ENCODE measurements at places on chromosomes 2 and 18.

DNA sequence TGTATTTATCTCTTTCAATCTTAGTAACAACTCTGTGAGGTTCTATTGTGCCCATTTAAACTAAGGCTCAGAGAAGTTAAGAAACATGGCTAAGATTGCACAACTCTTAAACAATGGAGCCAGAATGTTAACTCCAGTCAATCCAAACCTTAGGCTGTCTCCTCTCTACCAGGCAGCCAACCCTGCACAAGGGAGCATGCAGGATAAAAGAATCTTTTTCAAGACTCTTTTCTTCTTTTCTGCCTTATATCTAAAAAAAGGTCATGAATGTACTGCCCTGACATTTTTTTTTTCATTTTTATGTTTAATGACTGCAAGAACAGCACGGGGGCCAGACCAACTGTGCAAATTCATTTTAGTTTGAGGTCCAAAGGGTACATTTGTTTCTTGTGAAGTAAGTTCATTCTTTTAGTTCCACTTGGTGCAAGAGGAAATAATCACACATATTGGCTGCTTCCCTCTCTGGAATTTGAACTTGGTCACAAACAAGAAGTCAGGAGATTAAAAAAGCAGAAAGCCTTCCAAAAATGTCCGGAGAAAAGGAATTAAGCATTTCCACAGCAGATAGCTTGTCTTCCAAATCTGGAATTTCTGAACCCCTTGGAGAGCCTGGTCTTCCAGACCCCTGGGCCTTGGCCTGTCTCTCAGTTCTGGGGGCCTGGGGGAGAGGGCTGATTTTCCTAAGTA is 96.0 kb upstream of the RIOK3 start:
- DNase-seq = no peak

DNA sequence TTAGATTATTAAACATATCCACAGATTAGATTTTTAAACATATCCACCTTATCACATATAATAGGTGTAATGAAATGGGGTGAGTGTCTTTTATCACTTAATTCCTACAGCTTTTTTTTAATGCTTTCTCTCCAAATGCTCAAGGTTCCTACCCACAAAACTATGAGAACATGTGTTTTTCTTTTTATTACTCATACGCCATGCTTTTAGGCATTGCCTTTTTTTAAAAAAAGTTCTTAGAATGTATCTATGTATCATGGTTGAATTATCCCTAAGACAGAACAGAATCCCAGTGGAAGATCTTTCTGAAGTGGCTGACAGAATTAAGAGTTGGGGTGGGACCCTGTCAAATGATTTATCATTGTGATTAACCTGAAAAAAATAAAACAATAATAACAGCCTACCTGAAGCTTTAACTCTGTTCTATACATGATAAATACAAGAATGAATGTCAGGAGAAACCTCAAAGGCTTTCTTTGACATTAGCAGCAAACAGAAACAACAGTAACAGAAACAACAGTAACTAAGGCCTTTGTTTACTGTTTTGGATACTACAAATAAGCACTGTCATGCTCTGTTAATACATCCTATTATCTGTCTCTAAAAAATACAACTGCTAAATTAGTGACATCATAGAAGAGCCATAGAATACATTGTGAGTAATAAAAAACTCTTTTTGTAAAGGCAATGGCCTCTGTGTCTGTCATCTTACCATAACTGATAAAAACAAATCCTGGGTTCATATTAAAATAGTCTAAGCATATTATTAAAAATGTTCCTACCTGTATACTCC is 4.1 kb upstream of the ZNF397 start:
- no peak for DNase-seq

GRCh38 chr18:36424741-36425142 is 127.2 kb downstream of the FHOD3 start:
- no peak for DNase-seq

GRCh38 chr2:46471019-46471583 is 8.3 kb upstream of the TMEM247 start:
- no peak for DNase-seq

GRCh38 chr2:226121046-226121738 is 678.4 kb downstream of the IRS1 start:
- no peak for DNase-seq

DNA sequence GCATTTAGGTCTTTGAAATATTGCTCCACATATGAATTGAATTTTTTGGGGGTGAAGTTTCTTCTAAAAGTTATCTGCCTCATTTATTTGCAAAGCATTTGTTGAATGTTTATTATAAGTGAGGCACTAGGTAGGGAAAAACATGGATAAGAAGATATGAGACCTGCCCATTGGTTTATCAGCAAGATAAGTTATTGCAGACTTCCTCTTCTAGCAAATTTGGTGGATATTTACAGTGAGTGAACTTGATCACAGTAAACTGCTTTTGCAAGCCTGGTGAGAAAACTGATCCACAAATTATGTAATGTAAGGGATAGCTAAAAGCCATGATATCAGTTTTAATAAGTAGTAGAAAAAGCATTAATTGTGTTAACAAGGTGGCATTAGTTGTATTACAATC is 364.8 kb downstream of the SOCS6 start:
- DNase-seq = no peak

DNA sequence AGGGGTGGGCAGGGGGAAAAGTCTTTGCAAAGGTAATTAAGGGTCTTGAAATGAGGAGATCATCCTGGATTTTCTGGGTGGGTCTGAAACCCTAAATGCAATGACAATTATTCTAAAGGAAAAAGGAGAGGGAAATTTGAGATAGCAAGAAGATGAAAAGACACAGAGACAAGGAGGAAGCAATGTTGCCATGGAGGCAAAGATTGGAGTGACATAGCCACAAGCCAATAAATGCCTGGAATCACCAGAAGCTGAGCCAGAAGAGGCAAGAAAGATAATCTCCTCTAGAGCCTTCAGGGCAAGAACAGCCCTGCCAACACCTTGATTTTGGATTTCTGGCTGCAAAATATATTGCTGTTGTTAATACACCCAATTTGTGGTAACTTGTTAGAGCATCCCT is 1246.3 kb upstream of the PIK3C3 start:
- DNase-seq = no peak

DNA sequence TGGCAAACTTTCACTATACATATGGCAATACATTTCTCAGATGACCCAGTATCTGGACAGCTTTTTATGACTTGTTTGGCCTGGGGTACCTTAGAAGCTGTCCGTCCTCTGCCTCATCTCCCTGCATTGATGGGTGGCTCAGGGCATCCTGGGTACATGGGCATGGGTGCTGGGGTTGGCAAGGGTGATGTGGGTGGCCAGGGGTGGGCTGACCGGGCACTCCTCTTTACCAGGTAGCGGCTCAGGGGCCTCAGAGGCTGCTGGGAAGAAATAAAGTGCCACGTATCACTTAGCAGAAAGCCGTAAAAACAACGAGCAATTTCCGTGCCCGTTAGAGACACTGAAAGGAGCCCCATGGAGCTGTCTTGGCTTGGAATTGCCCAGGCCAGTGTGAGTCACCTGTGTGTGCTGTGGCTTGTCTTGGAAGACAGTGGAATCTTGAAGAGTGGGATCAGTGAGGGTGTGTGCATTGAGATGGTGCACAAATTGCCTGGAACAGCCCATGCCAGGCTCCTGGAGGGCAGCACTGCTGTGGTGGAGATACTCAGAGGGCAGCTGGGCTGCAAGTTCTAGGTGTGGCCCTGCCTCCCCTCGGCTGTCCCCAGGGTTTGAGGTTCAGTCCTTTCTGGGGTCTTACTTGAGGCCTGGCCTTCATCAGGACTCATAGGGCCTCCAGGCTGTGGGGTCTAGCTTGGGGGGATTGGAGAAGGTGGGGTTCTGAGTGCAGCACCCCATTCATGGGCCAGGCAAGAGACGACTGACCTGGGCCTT is 88.8 kb downstream of the FHOD3 start:
- no peak for DNase-seq

DNA sequence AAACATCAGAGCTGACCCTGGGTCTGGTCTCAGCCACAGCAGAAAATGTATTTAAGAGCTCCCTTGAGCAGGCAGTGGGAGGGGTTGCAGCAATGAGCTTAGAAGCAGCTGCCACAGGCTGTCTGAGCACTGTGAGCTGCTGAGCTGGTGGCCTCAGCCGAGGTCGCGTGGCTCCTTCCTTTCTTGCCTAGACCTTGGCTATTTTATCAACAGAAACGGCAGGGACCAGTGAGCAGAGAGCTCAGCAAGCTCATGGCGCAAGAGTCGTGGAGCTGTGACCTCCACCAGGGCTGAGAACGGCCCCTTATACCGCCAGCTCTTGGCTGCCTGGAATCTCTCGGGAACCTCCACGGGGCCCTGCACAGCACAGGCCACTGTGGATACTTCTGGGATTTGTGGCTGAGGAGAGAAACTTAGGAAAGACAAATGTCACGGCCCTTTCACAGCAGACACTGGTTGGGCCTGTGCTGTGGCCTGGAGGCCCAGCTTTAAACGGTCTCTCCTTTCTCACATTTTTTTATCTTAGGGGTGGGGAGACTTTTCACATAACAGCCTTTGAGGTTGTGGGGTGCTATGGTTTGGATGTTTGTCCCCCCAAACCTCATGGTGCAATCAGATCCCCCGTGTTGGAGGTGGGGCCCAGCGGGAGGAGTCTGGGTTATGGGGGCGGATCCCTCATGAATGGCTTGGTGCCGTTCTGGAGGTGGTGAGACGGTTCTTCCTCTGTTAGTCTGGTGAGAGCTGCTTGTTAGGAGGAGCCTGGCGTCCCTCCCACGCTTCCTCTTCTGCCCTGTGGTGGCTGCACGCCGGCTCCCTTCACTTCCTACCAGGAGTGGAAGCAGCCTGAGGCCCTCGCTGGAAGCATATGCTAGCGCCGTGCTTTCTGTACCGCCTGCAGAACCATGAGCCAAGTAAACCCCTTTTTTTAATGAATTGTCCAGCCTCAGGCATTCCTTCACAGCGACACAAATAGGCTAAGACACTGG is 1.7 kb downstream of the ALLC start:
- no peak for DNase-seq

DNA sequence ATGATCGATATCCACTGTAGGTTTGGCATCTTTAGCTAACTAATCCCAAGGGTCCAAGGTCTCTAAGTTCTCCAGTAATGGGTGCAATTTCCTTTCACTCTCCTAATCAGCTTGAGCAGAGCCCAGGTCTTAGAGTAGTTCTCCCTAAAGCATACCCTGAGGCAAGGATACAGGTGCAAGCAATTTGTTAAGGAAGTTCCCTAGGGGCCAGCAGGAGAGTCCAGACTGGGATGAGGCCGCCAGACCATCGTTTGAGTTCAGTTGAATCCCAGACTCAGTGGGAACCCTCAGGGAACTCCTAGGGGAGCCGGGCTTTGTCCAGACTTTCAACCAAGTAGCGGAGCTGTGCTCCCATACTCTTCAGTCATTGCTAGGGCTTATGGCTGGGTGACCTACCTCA is 835.4 kb upstream of the CDH2 start:
- DNase-seq = no peak
